ENCODE measurements at places on chromosomes 13 and 19. TPM values are rescaled to one million over a fixed set of nuclear protein-coding genes. Genes with fewer than 3 reads are reported as not detected.

DNA sequence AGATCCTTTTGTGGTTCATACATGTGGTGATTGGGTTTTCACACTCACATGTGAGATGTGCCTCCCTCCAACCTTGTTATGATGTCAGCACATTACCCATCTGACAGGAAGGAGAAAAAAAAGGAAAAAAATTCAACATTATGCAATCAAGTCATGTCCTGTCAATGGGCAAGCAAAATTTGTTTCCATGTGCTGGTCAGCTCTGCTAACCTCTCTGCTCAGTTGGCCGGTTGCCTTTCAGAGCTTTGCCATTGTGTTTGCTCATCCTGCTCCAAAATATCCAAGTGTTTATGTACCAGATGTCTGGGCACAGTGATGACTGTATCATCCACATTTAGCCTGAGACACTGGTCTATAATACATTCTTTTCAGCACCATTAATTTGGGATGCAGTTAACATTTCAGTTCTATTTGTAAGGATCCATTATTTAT, 27.0 kb upstream of the METTL21C start:
- DNase-seq: no peak

- DNase-seq: no peak
Observed at GRCh38 chr13:109922518-109922917, 136.1 kb upstream of the IRS2 start.

- DNase-seq: no peak
Observed at GRCh38 chr13:111143865-111144540, 28.9 kb downstream of the ARHGEF7 start.

GRCh38 chr19:40304306-40304705, 19.2 kb upstream of the AKT2 start:
- DNase-seq: no peak

- no peak for DNase-seq
Observed at GRCh38 chr13:24234200-24234915, 73.8 kb downstream of the SPATA13 start.

GRCh38 chr13:31236211-31236786, 36.5 kb downstream of the B3GLCT start:
- DNase-seq: no peak

- no peak for DNase-seq
Observed at GRCh38 chr19:27833031-27833430, 1379.9 kb downstream of the UQCRFS1 start.

DNA sequence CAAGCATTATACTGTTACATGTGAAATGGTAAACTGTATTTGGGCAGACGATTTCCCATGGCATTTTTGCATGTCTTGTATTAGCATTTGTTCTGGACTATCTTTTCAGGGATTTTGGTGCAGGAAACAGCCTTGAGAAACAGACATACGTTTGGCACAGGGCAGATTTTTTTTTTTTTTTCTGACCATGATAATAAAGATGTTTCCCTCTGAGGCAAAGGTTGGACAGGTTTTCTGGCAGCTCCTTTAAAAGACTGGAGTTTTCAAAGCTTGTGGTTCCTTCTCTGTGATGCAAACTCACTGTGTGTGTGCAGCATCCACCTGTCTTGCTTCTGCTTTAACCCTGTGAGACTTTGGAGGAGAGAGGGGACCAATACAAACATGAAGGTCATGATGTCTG, 63.0 kb downstream of the NBEA start:
- no peak for DNase-seq

Gene SYDE1
- 38.6 TPM for total RNA-seq

Gene CXCL17
- not detected for total RNA-seq

Gene PSG11
- not detected for total RNA-seq

Gene PDE4C
- not detected for total RNA-seq

Gene NFIX
- total RNA-seq: 166 TPM
